IMR-90 (cell line): ENCODE measurements at places on chromosomes 12 and 14. TPM values are rescaled to one million over a fixed set of nuclear protein-coding genes. Genes with fewer than 3 reads are reported as not detected.

DNA sequence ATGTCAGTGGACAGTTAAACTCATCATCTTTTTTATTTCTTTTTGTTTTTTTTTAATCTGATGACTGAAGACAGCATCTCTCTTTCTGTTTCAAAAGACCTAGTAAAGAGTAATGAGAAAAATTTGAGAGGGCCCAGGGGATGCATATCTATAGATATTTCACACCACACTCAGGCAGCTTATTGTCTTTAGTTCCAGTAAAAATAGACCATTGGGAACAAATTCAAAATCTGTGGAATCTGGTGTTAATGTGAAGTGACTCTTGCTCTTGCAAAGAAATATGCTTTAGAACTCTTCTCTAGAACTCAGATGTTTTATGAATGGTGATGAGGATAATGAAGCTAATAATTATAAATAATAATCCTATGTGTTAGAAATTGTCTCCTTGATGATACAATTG lies 214.5 kb upstream of the ATP2B1 start:
- no peak overlapping the region for H3K4me3 ChIP-seq
- no peaks in the 10 kb centered on the region for H3K4me1 ChIP-seq
- no peaks in the 10 kb centered on the region for H3K36me3 ChIP-seq
- no peak for DNase-seq
- H3K27me3 ChIP-seq = no peaks in the 10 kb centered on the region

- DNase-seq = no peak
- no peaks in the 10 kb centered on the region for H3K4me1 ChIP-seq
- no peaks in the 10 kb centered on the region for H3K36me3 ChIP-seq
- H3K4me3 ChIP-seq = no peak overlapping the region
- H3K27me3 ChIP-seq = no peaks in the 10 kb centered on the region
- no peak overlapping the region for H3K27ac ChIP-seq
Measured at GRCh38 chr14:88228522-88229236, 94.4 kb downstream of the KCNK10 start.

DNA sequence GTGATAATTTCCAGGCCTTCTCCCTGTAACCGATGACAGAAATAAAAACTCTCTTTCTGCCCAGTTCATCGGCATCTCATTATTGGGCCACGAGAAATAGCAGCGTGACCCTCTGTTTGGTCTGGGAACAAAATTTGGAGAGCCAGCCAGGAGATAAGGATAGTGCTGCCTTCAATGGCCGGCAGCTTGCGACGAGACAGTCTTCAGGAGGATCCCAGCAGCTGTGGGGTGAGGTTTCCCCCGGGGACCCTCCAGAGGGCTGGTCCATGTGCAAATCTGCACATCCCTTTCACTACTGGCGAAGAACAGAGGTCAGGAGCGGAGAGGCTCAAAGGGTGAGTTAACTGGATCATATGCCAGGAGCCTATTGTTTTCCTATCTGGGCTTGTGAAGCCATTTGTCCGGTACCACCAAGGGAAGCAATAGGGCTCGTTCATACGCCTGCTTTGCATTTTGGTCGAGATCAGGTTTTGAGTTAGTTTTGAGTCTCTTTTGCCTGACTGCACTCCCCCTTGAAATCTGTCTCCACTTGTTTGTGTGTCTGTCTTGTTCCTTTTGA lies 4.8 kb downstream of the SLC39A2 start:
- H3K27me3 ChIP-seq = peaks cover 5% of the 10 kb centered on the region
- DNase-seq = no peak
- 0 out of 2 replicates have a peak, but pooled peaks cover under 1% of the 10 kb centered on the region for H3K4me1 ChIP-seq

GRCh38 chr14:89037065-89037464 lies 212.6 kb downstream of the TTC8 start:
- no peaks in the 10 kb centered on the region for H3K27me3 ChIP-seq
- H3K36me3 ChIP-seq = no peaks in the 10 kb centered on the region
- DNase-seq = no peak
- H3K27ac ChIP-seq = no peak overlapping the region
- H3K4me1 ChIP-seq = peaks cover 3% of the 10 kb centered on the region; the same call in 1 of the 2 replicates
- H3K4me3 ChIP-seq = no peak overlapping the region

- H3K4me1 ChIP-seq = no peaks in the 10 kb centered on the region; the same call in 1 of the 2 replicates
- peaks cover 21% of the 10 kb centered on the region for H3K36me3 ChIP-seq
- DNase-seq = no peak
- H3K27me3 ChIP-seq = no peaks in the 10 kb centered on the region
- no peak overlapping the region for H3K27ac ChIP-seq
Measured at GRCh38 chr14:99408286-99408970, 72.2 kb downstream of the SETD3 start.

GRCh38 chr12:7017870-7018349 lies 366 bp downstream of the LPCAT3 start:
- peak; percentile 8 for DNase-seq
- peak overlapping the region; percentile 45 for H3K27ac ChIP-seq
- no peaks in the 10 kb centered on the region for H3K36me3 ChIP-seq
- peaks cover 5% of the 10 kb centered on the region; the same call in 1 of the 2 replicates for H3K4me1 ChIP-seq
- H3K4me3 ChIP-seq = peak overlapping the region; percentile 90

- H3K27ac ChIP-seq = no peak overlapping the region
- peaks cover 13% of the 10 kb centered on the region; the same call in 1 of the 2 replicates for H3K4me1 ChIP-seq
- no peaks in the 10 kb centered on the region for H3K27me3 ChIP-seq
- no peak overlapping the region for H3K4me3 ChIP-seq
- H3K36me3 ChIP-seq = peaks cover 43% of the 10 kb centered on the region
Measured at GRCh38 chr12:120720234-120720986, 5.2 kb upstream of the ACADS start.

DNA sequence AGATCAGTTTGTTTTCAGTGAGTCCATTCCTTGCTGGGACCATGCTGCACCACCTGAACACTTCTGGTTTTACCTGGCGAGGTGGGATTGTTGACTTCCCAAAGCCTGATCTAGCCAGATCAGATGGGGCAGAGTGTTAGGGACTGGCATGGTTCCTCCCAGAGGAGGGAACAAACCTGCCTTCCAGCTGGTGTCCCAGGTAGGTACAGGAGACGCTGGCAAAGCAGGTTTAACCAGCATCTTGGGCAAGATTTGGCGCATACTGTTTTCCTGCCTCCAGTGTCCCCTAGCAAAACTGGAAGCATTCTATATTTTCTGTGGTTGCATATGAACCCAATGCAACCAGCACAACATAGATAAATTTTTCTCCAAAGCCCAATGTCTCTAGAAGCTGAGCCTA lies 14.6 kb upstream of the FOS start:
- no peaks in the 10 kb centered on the region for H3K36me3 ChIP-seq
- H3K27me3 ChIP-seq = no peaks in the 10 kb centered on the region
- no peak overlapping the region for H3K27ac ChIP-seq
- H3K4me1 ChIP-seq = peaks cover 17% of the 10 kb centered on the region

DNA sequence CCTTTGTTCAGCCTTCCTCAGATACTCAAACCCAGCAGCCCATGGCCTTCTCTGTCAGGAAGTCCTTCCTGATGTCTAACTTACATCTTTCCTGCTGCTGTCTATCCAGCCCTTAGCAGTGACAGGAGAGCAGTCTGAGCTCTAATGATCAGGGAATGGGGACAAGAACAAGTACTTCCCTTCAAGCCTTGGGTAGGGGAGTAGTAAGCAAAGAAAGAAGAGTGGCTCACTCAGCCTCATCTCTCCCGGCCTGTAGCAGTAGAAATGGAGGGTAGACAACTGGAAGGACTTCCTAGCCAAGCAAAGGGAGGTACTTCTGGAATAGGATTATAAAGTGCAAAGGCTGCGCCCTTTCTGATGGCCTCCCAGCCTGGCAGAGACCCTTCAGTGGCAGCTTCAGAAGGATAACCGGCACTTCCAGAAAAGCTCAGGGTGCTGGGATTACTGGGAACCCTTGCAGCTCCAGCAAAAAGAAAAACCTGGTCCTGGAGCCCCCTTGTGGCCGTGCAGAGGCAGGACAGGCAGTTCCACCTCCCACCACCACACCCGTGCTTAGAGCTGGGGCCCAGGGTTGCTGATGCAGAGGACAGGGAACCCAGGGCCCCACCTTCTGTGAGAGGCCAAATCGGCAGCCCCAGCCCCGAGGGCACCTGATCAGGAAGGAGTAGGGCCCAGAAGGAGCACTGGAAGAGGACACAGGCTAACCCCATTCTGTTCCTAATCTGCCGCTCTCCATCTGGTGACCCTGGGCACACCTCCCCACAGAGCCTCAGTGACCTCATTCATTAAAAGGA lies 12.4 kb upstream of the SMUG1 start:
- DNase-seq = peak; percentile 65
- H3K4me3 ChIP-seq = no peak overlapping the region
- H3K27me3 ChIP-seq = peaks cover 33% of the 10 kb centered on the region

DNA sequence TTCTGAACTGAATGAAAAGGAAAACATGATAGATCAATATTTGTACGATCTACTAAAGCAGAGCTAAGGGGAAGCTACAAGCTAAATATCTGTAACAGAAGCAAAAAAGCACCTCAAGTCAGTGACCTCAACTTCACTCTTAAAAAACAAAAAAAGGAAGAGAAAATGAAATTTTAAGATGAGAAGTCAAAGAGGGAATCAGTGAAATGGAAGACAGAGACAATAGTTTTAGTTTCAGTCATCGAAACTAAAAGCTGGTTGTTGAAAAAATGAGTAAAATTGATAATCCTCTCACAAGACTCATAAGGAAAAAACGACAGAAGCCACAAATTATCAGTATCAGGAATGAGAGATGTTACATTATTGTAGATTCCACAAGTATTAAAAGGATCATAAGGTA lies 11.9 kb upstream of the SLC2A13 start:
- H3K27ac ChIP-seq = no peak overlapping the region
- no peak for DNase-seq
- peaks cover 2% of the 10 kb centered on the region; the same call in 1 of the 2 replicates for H3K27me3 ChIP-seq
- no peaks in the 10 kb centered on the region for H3K4me1 ChIP-seq
- no peaks in the 10 kb centered on the region for H3K36me3 ChIP-seq

DNA sequence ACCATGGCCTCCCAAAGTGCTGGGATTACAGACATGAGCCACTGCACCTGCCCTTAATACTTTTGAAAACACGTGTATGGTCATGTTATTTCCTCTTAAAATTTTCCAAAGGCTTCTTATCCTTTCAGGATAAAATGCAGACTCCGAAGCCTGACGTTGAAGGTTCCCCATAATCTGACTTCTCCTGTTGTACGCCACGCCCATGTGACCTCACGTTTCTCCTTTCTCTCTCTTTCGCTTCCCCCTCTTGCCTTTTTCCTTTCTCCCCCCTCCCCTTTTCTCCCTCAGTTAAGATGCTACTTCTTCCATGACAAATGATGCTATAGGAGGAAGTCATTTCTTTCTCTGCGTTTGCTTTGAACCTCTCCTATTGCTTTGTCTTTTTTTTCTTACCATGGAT lies 266.0 kb downstream of the FBXL14 start:
- no peaks in the 10 kb centered on the region for H3K27me3 ChIP-seq
- H3K4me3 ChIP-seq = no peak overlapping the region
- H3K4me1 ChIP-seq = 0 out of 2 replicates have a peak, but pooled peaks cover 2% of the 10 kb centered on the region
- DNase-seq = no peak
- no peak overlapping the region for H3K27ac ChIP-seq

DNA sequence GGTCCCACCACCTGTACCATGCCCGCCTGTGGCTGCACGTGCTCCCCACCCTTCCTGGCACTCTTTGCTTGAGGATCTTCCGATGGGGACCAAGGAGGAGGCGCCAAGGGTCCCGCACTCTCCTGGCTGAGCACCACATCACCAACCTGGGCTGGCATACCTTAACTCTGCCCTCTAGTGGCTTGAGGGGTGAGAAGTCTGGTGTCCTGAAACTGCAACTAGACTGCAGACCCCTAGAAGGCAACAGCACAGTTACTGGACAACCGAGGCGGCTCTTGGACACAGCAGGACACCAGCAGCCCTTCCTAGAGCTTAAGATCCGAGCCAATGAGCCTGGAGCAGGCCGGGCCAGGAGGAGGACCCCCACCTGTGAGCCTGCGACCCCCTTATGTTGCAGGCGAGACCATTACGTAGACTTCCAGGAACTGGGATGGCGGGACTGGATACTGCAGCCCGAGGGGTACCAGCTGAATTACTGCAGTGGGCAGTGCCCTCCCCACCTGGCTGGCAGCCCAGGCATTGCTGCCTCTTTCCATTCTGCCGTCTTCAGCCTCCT lies 1.1 kb downstream of the INHBE start:
- H3K36me3 ChIP-seq = no peaks in the 10 kb centered on the region
- H3K4me1 ChIP-seq = peaks cover 36% of the 10 kb centered on the region
- no peak overlapping the region for H3K27ac ChIP-seq
- no peaks in the 10 kb centered on the region for H3K27me3 ChIP-seq
- DNase-seq = peak; percentile 44

Gene SGPP1
- 11.1 and 23.1 TPM in 2 replicates for total RNA-seq

Gene PLCZ1
- total RNA-seq = not detected in 2 replicates

- peaks cover 13% of the 10 kb centered on the region for H3K4me1 ChIP-seq
- H3K27me3 ChIP-seq = no peaks in the 10 kb centered on the region
- peak overlapping the region; percentile 89 for H3K27ac ChIP-seq
- H3K4me3 ChIP-seq = peak overlapping the region; percentile 84
Measured at GRCh38 chr14:49621114-49621881, 699 bp downstream of the MGAT2 start.

- DNase-seq = no peak
- H3K4me1 ChIP-seq = no peaks in the 10 kb centered on the region
- H3K27me3 ChIP-seq = no peaks in the 10 kb centered on the region
- H3K36me3 ChIP-seq = peaks cover 46% of the 10 kb centered on the region
Measured at GRCh38 chr12:121432740-121433480, 33.0 kb downstream of the RNF34 start.

- peak; percentile 81 for DNase-seq
- peak overlapping the region; percentile 18; the same call in 1 of the 2 replicates for H3K27ac ChIP-seq
- H3K4me3 ChIP-seq = no peak overlapping the region
- H3K27me3 ChIP-seq = peaks cover 13% of the 10 kb centered on the region
Measured at GRCh38 chr12:1933342-1934051, 15.0 kb upstream of the CACNA2D4 start.

GRCh38 chr12:110200124-110200417 lies 75.9 kb downstream of the IFT81 start:
- no peak overlapping the region for H3K27ac ChIP-seq
- H3K27me3 ChIP-seq = no peaks in the 10 kb centered on the region
- H3K4me3 ChIP-seq = no peak overlapping the region
- DNase-seq = peak; percentile 15
- H3K4me1 ChIP-seq = peaks cover 7% of the 10 kb centered on the region
- H3K36me3 ChIP-seq = peaks cover 11% of the 10 kb centered on the region

GRCh38 chr14:81464253-81465002 lies 64.3 kb upstream of the STON2 start:
- no peaks in the 10 kb centered on the region; the same call in 1 of the 2 replicates for H3K27me3 ChIP-seq
- H3K4me1 ChIP-seq = no peaks in the 10 kb centered on the region
- no peaks in the 10 kb centered on the region for H3K36me3 ChIP-seq
- no peak overlapping the region for H3K27ac ChIP-seq
- DNase-seq = peak; percentile 64

GRCh38 chr12:28232211-28232928 lies 42.1 kb downstream of the CCDC91 start:
- H3K4me1 ChIP-seq = no peaks in the 10 kb centered on the region
- H3K36me3 ChIP-seq = 0 out of 2 replicates have a peak, but pooled peaks cover 1% of the 10 kb centered on the region
- no peak overlapping the region for H3K4me3 ChIP-seq
- no peaks in the 10 kb centered on the region for H3K27me3 ChIP-seq

GRCh38 chr12:34207858-34208257 lies 185.6 kb downstream of the ALG10 start:
- no peak overlapping the region for H3K27ac ChIP-seq
- DNase-seq = no peak
